ENCODE measurements at places on chromosomes 2 and 18.
A peak's percentile ranks its signal among the peaks of the same experiment; 100 is the strongest.

GRCh38 chr18:9434122-9434701 lies 41.1 kb upstream of the RALBP1 start:
- DNase-seq = peak; percentile 56

GRCh38 chr2:220348206-220348605 lies 720.8 kb downstream of the SLC4A3 start:
- no peak for DNase-seq

DNA sequence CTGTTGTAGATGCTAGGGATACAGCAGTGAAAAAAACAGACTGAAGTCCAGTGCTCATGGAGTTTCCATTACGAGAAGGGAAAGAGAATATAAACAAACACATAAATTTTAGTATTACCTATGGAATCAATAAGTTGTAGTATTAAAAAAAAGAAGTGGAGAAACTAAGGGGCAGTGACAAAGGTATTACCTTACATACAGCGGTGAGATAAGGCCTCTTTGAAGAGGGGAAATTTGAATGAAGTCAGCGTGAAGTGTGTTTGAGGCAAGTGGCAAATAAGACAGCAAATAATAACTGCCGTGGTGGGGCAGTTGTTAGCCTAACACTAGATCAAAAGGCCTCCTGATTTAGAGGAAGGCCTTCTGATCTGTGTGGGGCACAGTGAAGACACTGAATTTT lies 57.9 kb downstream of the TLK1 start:
- DNase-seq = peak; percentile 67

GRCh38 chr2:206202446-206202845 lies 42.8 kb downstream of the EEF1B2 start:
- no peak for DNase-seq

DNA sequence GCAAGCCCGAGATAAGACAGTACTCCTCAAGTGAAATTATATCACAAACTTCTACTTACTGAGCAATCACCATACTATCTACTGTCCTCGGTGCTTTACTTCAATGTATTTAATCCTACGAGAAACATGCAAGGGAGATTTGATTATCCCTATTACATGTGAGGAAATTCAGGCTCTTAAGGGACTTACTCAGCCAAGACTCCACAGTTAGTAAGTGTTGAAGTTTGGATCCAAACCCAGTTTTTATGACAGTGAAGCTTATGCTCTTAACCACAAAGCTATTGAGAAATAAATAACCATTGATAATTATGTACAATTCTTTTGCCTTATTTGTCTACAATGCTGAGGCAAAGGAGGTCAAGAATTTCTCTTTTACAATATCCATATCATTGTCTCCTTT lies 672.9 kb upstream of the ACVR2A start:
- no peak for DNase-seq

GRCh38 chr2:201574766-201575165 lies 68.5 kb downstream of the TMEM237 start:
- DNase-seq = peak; percentile 13

DNA sequence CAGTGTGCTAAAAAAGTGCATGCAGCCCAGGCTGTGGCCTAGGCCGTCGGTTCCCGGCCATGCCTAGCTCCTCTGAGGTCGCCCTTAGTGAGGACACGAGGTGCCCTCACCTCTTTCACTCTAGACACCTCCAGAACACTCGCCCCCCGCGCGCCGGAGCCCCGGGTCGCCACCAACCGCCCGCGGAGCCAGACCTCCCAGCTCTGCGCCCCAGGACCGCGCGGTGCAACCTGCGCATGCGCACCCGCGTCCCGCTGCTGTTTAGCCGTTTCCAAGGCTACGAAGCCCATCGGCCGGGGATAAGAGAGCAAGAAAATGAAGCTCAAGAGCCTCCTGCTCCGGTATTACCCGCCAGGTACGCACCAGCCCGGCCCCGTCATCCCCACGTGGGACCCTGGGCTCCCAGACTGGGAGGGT lies at the start of gene DAW1:
Gene DAW1 (plus strand): TSS at position 257 of the 417 bp plus-strand sequence. CDS start 59 bp downstream, at position 316.
- DNase-seq = no peak

DNA sequence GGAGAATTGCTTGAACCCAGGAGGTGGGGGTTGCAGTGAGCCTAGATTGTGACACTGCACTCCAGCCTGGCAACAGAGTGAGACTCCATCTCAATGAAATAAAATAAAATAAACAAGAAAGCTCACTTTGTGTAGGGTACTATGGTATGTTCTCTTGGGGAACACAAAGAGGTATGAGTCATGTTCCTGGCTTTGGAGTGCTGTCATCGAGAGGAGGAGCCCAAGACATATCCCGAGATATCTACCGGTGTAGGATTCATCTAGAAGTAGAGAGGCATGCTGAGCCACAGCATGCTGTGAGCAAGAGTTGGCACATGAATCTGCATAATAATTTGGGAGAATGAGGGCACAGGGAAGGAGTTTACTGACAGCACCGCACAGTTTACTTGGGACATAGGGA lies 244.9 kb upstream of the EPHA4 start:
- DNase-seq = no peak

DNA sequence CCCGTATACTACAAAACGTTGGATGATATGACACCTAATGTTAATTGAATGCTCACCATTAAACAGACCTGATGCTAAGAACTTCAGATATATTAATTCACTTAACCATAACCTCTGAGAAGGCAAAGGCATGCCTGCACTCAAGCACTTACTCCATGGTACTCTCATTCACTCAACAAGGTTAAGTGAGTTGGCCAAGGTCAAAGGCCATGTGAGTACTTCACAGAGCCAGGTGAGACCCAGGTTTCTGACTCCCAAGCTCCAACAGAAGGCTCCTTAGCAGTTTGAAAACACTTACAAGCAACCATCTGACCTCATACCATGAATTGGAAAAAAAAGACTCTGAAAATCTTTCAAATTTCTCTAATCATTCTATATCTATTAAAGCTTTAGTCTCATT lies 198.8 kb downstream of the L3MBTL4 start:
- DNase-seq = peak; percentile 28

DNA sequence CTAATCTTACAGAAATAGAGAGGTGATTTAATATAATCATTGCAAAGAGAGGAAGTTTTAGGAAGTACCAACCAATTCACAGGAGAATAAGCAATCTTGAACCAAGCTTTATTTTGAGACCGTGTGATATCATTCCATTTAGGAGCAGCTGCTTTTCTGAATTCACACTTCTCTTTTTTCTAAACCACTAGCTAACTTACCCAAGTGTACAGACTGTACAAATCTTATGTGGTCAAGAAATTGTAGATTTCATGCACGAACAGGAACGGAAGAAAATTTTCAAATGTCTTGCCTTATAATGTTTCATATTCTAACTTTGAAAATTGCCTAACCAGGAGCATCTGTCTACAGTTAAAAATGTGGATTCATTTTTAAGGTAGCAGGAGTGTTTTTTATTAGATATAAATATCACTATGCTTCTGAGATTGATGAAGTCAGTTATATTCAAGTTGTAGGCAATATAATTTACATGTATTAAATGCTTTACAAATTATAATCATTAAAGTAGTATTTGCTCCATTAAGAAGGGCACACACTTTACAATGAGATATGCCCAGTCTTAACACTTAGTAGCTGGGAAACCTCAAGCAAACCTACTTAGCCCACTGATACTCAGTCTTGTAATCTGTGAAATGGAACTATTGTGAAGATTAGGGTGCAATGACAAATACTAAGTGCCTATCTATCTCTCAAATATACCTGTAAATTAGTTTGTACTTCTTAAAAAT lies 302.2 kb upstream of the STON1 start:
- no peak for DNase-seq

DNA sequence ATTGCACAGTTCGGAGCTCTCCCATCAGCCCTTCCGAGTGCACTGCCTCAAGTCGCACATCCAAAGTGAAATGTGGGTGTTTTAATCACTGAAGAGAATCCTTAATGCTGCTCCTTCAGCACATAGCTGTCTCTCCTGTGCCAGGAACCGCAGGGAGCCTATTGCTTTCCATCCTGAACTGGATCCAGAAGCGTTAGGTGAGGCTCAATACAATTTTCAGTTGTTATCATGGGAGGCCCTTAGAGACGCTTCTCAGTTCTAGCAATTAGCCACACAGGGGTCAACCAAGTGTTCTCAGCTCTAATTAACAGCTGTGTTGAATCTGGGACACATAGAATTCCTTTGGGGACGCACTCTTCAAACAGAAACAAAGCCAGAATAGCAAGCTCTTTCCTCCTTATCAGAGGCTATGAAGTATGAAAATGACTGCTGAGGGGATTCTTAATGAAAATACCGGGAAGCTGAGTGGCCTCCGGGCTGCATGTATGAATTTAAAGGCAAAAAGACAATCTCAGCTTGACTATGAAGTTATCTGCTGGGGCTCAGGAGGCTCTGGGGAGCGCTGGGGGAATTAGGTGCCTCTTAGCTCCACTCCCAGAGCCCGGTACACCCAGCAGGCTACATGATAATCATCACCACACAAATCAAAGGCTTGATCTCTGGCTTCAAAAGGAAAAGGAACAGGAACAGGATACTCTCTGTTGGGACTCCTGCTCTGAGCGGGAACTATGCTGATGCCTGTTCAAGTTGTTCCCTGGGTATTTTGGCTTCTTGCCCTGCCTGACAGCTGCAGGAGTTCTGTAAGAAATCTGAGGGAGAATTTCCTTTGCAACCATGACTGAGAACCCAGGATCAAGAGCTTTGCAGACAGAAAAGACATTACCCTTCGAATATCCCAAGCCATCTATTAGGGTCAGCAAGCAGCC lies 55.4 kb upstream of the NCOA1 start:
- peak; percentile 89 for DNase-seq

GRCh38 chr2:109014476-109014875 lies 25.5 kb upstream of the EDAR start:
- DNase-seq = no peak

GRCh38 chr18:44816050-44816449 lies 135.4 kb downstream of the SETBP1 start:
- no peak for DNase-seq

DNA sequence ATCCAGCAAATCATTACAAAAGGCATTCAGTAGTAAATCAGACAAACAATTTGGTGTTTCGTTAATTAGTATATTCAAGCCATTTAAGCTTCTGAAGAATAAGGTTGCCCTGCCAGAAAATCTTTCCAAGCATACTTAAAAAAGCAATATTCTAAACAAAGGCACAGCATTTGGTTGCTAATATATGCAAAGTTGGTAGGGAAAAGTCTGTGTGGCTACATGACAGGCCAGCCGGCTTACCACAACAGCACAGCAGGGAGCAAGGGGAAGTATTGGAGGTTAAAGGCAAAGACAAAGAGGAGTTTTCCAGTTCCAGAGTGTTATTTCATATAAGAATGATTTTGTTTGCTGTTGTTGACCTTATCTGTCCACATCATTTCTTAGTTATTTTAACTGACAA lies 282.3 kb downstream of the MBD5 start:
- DNase-seq = peak; percentile 23

DNA sequence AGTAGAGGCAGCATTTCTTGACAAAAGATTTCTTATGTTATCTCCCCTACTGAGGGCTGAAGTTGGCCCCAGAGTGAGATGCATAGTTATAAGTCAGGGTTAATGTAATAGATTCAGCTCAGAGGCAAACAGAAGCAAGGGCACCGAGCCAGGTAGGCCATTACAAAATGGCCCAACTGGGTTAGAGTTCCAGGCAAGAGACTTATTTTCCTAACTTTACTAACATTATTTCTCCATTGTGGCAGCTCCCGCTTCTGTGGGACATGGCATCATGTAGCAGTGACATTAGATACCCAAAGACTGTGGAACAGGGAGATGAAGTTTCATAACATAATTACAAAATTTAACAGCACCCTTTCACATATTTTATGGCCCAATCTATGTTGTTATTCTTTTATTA lies 27.1 kb downstream of the TSPYL6 start:
- no peak for DNase-seq

- DNase-seq = peak; percentile 79
Measured at GRCh38 chr2:67516899-67517530, 119.9 kb downstream of the ETAA1 start.

DNA sequence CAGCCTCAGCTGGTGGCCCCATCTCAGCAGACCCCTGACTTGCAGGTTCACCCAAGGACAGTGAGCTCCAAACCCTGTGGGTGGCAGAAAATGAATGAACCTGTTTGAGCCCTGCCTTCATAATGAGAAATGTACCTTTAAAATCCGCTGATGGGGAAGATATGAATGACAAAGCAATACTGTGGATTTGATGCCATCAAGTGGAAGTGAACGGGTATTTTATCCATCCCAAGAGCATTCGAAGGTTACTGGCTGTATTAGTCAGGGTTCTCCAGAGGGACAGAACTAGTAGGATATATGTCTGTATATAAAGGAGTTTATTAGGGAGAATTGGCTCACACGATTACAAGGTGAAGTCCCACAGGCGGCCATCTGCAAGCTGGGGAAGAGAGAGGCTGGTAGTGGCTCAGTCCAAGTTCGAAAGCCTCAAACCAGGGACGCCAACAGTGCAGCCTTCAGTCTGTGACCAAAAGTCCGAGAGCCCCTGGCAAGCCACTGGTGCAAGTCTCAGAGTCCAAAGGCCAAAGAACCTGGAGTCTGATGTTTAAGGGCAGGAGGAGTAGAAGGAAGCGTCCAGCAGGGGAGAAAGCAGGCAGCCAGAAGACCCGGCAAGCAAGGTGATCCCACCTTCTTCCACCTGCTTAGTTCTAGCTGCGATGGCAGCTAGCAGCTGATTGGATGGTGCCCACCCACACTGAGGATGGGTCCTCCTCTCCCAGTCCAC lies 32.1 kb downstream of the TOGARAM2 start:
- no peak for DNase-seq

DNA sequence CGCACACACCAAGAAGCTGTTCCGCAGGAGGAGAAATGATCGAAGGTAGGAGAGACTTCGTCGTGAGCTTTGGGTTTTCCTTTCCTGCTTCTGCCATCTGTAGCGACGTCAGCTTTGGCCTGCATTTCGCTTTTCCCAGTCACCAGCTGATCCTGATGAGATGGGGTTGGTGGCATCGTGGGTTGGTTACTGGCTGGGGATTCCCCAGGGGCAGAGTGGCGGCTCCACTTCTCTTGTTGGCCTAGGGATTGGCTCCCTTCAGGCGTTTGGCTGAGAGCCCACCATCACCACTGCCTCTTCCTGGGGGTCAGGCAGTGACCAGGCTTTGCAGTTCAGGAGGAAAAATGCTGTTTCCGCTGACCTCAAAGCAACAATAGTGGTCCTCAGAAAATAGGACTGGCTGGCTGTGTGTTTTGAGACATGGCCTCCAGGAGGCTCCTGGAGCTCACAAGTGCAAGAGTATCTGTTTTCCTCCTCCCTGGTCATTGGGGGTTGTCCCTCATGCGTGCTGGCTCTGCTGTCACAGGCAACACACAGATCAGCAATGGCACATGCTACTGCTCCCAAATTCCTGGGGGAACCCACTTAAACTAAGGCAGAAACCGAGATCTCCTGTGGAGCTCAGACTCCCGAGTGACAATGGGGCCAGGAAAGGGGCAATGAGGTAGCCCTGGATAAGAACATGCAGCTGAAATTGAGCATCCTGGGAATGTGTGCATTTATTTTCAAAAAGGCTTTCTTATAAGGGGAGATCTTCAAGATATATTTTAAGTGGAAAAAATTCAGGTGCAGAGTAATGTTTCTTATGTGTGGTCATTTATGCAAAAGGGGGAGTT lies 173.0 kb downstream of the CTIF start:
- DNase-seq = peak; percentile 67

GRCh38 chr2:105708697-105709096 lies 36.0 kb upstream of the NCK2 start:
- DNase-seq = no peak
